SHP77 (cell line): ENCODE measurements at places on chromosomes 1 and 21.

GRCh38 chr1:102891868-102892625 is 216.3 kb downstream of the COL11A1 start:
- DNase-seq = no peak

GRCh38 chr1:168903237-168903830 is 174.3 kb upstream of the DPT start:
- no peak for DNase-seq

- no peak for DNase-seq
Observed at GRCh38 chr1:178875936-178876335, 5.1 kb upstream of the ANGPTL1 start.

DNA sequence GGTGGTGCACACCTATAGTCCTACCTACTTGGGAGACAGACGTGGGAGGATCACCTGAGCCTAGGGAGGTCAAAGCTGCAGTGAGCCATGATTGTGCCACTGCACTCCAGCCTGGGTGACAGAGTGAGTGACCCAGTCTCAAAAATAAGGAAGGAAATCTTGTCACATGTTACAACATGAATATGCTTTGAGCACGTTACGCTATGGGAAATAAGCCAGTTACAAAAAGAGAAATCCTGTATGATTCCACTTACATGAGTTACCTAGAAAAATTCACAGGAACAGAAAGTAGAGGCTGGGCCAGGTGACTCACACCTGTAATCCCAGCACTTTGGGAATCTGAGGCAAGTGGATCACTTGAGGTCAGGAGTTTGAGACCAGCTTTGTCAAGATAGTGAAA is 6.7 kb upstream of the PADI6 start:
- DNase-seq = no peak

DNA sequence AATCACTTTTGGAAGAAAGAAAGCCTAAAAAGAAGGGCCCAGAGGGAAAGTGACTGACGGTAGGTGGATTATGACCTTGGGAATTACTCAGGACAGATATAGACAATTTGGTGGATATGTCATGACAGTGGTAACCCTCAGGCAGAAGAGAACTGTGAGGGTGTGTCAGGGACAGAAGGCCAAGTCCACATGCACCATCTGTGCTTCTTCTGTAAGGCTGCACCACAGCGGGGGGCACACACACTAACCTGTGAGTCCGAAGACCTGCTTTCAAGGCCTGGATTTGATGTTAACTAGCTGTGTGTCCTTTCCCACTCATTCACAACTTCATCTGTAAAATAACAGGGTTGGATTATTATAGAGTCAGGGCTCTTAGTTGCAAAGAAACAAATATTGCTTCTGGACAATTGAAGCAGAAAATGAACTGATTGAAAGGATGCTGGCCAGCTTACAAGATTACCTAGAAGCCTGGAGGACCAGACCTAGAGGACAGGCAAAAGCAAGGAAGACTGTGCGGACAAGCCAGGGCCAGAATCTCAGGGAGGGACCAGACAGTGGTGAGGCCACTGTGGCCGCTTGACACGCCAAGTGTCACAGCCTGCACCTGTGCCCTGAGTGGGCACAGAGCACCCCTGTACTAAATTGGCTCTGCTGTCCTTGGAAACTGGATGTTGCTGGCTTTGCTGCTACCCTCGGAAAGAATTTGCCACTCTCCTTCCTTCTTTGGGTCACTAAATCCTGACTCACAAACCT is 34.7 kb upstream of the USP24 start:
- no peak for DNase-seq
